GM12891 (cell line): ENCODE measurements at places on chromosomes 13 and 19.

DNA sequence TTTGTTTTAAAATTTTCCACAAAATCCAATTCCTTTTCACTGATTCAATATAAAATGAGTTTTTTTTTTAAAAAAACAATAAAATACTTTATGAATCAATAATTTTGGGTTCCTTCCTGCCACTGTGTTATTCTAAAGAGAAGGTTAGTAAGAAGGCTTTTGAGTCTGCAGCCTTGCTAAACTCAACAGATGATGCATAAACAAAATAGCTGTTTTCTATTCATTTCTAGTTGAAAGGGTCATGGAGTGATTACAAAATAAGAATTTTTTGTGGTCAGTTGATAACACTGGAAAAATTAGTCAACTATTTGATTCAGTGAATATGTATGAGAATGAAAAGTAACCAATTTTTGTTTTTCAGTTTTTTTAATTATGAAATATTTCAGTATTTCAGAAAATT, 169.9 kb downstream of the VWA8 start:
- DNase-seq, result no peak

- no peak for DNase-seq
These were observed 37.6 kb downstream of the SPRY2 start for GRCh38 chr13:80303225-80303811.

DNA sequence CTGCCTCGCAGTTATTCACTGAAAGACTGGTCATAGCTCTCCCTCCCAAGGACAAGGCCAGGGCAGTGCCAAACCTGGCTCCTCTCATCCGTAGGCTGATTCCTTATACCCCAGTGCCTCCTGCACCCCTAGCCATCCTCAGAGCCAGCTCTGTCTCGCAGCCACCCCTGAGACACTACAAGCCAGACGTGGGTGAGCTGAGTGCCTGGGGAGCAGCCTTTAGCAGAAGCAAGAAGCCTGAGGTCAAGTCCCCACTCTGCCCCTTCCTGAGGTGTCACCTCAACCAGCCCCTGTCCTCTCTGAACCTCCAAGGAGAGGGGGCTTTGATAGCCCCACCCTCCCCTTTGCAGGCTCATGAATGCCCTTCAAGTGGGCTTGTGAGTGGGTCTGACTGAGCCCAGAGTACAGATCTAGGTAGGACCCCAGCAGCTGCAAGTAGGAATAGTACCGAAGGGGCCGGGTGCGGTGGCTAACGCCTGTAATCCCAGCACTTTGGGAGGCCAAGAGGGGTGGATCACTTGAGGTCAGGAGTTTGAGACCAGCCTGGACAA, 14.8 kb upstream of the AKAP8L start:
- no peak for DNase-seq

GRCh38 chr13:98997011-98997730, 19.3 kb upstream of the DOCK9 start:
- DNase-seq, result no peak

GRCh38 chr13:65783383-65783782, 1446.8 kb downstream of the PCDH9 start:
- no peak for DNase-seq

DNA sequence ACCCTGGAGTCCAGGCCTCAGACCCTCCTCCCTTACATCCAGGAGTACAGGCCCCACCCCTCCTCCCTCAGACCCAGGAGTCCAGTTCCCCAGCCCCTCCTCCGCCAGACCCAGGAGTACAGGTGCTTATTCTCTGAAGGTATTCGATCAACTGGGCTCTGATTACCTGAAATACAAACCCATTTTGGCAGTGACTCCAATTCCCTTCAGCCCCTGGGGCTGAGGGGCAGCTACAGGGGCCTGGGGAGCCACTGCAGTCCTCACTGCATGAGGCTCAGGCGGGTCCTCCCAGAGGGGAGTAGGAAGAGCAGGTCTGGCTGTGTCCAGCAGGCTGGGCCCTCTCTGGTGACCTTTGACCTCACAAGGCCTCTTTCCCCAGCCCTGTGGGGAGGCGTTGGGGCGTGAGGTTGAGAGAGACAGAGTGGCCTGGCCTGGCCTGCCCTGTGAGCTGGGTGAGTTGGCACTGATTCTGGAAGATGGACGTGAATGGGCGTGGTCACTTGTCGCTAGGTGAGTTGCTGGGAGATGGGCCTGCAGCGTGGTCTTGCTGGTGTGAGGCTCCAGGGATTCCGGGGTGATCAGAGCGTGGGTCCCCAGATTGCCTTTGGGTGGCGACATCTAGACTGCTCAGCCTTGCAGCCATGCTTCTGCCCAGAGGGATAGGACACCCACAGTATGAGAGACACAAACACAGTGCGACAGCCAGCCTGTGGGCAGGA, 3.1 kb downstream of the BCAT2 start:
- DNase-seq, result no peak

- DNase-seq, result no peak
These were observed 255.3 kb upstream of the TSHZ3 start for GRCh38 chr19:31604493-31605040.

GRCh38 chr13:112696001-112696868, 6.4 kb downstream of the ATP11A start:
- DNase-seq, result no peak

- DNase-seq, result no peak
These were observed 1.2 kb downstream of the ALKBH7 start for GRCh38 chr19:6373813-6374108.
